ENCODE measurements at places on chromosomes 4 and X.
A peak's percentile ranks its signal among the peaks of the same experiment; 100 is the strongest.

DNA sequence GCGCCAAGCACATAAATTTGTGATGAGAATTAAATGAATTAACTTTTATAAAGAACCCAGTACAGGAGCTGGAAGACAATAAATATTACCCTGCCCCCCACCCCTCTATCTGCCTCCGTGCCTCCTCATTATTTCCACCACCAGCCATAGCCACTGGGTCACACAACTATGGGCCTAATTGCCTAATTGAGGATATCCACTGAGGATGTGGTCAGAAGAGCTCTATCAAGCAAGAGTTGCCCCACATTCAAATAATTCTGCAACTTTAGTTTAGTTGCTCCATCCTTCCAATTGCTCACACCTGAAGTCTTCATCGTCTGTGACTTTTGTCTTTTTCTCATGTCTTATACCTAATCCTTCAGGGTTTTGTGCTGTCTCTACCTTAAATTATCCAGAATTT is 9.5 kb upstream of the CXCL8 start:
- DNase-seq: no peak

- no peak for DNase-seq
These were observed 38.5 kb upstream of the PRSS48 start for GRCh38 chr4:151238477-151238876.

DNA sequence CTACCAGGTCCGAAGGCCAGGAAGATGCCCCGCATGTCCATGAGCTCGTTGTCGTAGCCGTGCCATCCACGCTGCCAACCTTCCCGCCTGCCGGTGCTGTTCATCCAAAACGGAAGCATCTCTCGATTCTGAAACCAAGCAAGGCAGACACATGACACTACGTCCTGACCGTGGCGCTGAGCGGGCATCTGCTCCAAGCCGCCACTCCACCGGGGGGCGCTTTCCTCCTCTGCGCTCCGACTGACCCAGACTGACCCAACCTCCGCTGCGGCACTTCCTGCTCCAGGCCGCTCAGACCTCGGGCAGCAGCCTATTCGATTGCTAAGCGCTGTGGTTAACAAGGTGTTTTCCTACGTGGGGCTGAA is 120.5 kb downstream of the ENPP6 start:
- peak; percentile 73 for DNase-seq

DNA sequence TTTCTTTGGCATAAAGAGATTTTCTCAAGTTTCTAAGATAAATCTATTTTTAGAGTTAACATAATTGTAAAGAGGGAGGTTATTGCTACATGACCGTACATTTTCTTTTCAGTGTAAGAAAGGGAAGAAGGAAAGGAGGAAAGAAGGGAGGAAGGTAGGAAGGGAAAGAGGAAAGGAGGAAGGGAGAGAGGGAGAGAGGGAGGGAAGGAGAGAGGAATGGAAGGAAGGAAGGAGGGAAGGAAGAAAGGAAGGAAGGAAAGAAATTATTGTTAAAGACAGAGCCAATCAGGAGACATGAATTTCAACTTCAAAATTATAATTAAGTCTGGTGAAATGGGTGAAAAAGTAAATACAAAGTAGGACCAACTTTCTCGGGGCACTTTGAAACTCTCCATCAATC is 197.6 kb downstream of the SNCA start:
- no peak for DNase-seq

GRCh38 chrX:23612846-23613245 is 54.4 kb upstream of the PRDX4 start:
- DNase-seq: no peak

GRCh38 chrX:14616836-14617235 is 87.5 kb downstream of the GLRA2 start:
- DNase-seq: no peak

DNA sequence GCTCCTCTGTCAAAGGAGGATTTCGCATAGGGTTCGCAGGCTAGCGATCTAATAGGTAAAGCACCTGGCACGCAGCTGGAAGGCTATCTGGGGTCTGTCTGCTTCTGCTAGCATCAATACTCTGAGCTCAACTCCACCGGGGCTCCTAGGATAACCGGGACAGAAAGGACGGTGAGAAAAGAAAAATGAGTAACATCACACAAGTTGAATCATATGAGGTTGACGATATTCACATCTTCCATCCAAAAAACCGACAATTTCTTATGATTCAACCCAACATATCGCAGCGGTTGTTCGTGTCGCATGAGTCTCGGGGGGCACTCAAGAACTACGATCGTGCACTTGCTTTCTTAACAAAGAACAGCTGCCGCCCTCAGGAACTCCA is 1.8 kb downstream of the PROM1 start:
- DNase-seq: no peak

- no peak for DNase-seq
These were observed 10.4 kb downstream of the L1CAM start for GRCh38 chrX:153875391-153876111.

DNA sequence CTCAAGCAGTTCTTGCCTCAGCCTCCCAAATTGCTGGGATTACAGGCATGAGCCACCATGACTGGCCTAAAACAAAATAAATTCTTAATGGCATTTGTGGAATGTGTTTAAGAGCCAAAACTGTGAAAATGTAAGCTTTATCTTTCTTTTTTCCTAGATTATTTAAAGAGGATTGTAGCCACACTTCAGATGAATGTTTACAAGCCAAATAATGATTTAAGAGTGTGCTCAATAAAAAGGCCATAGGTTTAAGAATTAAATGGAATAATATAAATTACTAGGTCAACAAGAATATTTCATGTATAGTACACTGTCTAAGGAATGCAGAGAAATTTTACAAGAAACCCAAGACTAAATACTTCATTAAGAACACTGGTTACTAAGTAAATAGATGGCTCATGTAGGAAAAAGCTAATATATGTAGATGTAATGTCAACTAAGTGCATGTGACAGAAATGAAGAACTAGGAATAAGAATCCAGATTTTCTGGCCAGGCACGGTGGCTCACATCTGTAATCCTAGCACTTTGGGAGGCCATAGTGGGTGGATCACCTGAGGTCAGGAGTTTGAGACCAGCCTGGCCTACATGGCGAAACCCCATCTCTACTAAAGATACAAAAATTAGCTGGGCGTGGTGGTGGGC is 21.3 kb upstream of the UGDH start:
- no peak for DNase-seq

- no peak for DNase-seq
These were observed 155.5 kb downstream of the RAB28 start for GRCh38 chr4:13328591-13328990.

- no peak for DNase-seq
These were observed 108.0 kb upstream of the PCDH18 start for GRCh38 chr4:137640156-137640837.

GRCh38 chr4:5881340-5881739 is 11.5 kb downstream of the CRMP1 start:
- DNase-seq: no peak

DNA sequence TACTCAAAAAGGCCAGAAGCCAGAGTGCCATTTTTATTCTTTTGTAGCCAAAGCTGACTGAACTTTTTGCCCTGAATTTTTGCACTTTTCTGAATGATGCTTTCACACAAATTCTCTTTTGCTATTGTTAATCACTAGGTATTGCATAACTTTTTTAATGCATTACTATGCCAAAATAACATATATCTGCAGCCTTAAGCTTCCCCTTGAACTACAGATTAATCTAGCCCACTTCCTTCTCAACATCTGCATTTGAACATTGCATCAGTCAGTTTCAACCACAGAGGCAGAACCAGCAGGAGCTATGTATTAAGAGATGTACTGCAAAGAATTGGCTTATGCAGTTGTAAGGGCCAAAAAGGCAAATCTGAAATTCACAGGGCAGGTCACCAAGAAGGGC is 197.6 kb upstream of the GYPA start:
- DNase-seq: no peak

DNA sequence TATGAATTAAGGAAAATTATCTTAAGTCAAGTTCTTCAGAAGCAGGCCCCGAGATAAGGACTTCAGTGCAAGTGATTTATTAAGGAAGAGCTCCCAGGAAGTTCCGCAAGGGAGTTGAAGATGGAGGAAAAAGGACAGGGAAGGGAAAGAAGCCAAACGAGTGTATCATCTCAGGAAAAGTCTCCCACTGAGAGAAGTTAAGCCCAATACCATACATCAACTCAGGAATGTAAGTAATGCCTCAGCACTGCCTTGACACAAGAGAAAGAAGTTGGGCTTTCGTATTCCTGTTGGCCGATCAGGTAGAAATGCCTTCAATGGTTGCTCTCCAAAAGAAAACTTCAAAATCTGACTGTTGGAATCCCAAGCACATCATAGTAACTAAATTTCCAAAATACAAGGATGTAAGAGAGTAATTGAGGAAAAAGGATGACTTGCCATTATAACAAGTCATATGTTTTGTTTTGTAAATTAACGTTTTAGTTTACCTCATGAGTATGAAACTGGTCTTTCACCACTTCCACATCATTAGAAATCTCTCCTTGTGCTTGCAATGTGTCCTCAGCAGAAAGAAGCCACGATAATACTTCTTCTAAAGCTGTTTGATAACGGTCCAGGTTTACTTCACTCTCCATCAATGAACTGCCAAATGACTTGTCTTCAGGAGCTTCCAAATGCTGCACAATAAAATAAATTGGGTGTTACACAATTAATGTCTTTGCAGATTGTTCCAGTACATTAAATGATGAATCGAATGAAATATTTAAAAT is 566.7 kb downstream of the DMD start:
- DNase-seq: peak; percentile 9

- DNase-seq: no peak
These were observed 5.5 kb downstream of the SAT1 start for GRCh38 chrX:23788521-23788920.

DNA sequence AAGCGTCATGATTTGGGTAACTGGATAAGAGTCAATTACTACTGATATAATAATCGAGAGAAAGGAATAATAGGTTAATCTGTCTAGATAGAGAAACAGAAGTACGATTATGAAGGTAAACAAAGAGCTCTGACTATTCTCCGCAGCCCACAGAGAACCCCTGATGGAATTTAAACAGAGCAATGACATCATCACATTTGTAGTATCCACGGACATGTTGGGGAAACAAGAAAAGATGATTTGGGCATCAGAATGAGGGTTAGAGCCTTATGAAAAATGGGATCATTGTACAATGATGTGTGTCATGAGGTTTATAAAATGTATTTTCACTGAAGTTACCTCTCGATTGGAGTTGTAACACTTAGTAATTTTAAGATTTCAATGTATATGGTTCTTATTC is 129.9 kb downstream of the DTHD1 start:
- no peak for DNase-seq

- no peak for DNase-seq
These were observed 67.1 kb upstream of the SPIN2A start for GRCh38 chrX:57204306-57204705.

DNA sequence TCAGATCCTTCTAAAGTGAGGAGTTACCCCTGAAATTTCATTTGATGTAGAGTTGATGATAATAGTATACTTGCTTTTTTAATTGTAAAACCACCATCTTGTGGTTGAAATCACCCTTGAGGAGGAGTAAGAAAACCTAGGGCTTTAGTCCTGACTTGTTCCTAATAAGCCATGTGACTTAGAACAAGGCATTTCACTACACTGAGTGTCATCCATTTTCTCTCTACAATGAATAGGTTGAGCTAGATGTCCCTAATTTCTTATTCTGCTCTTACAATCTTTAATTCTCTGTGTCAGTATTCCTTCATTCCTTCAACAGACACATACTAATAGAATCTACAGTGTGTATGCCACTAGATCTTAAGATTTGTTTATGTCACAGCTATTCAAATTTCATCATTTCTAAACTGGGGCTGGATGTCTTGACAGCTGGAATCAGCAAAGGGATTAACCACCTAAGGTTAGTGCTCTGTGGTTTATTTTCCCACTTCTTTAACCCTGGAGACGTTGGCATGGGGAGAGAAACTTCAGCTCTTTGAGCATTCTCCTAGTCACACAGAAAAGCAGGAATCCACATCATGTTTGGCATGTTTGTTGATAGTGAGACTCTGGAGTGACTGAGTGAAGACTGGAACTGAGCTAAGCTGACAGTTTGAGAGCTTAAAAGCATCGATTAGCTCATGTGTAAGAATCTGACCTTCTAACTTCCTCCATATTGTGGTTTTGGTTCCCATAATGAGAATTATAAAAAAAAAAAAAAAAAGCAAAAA is 246.3 kb downstream of the NDST4 start:
- DNase-seq: no peak

DNA sequence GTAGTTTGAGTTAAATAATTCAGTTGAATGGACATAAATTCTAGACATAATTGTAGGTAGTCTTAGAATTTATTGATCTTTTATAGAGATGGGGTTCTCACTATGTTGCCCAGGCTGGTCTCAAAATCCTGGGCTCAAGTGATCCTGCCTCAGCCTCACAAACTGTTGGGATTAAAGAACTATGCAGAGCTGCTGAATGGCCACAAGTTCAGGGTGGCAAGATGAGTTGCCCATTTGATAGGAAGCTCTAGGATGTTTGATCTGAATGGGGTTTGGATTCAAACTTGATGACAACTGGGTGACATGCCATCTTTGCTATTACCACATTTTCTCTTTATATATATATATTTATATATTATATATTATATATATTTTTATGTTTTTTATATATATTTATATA is 3.6 kb downstream of the RPL36A start:
- no peak for DNase-seq

- no peak for DNase-seq
These were observed 31.1 kb downstream of the TACC3 start for GRCh38 chr4:1752284-1753041.

DNA sequence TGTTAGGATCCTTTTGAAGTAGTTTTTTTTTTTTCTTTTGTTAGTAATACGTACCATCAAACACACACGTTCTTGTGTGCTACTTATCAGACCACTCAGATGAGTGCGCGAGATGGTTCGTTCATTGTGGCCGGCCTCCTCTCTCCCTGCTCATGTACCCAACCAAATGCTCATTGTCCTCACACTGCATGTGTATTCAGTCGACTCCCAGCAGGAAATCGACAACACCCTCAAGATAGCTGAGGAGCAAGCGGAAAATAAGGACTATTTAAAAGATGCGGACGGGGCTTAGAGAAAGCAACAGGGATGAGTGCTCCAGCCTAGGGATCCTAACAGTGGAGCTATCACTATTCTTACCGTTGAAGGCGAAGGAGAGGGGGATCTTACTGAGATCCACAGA is 72.9 kb upstream of the GUCY1A1 start:
- DNase-seq: no peak

- DNase-seq: no peak
These were observed 38.8 kb upstream of the BEX4 start for GRCh38 chrX:103175944-103176753.

GRCh38 chr4:170170861-170171260 is 81.1 kb upstream of the AADAT start:
- no peak for DNase-seq

GRCh38 chr4:155828628-155829027 is 37.4 kb downstream of the ASIC5 start:
- no peak for DNase-seq

- no peak for DNase-seq
These were observed 1.5 kb downstream of the SPANXN4 start for GRCh38 chrX:143027275-143027674.

- no peak for DNase-seq
These were observed 208.1 kb upstream of the PPP3CA start for GRCh38 chr4:101555341-101555880.

DNA sequence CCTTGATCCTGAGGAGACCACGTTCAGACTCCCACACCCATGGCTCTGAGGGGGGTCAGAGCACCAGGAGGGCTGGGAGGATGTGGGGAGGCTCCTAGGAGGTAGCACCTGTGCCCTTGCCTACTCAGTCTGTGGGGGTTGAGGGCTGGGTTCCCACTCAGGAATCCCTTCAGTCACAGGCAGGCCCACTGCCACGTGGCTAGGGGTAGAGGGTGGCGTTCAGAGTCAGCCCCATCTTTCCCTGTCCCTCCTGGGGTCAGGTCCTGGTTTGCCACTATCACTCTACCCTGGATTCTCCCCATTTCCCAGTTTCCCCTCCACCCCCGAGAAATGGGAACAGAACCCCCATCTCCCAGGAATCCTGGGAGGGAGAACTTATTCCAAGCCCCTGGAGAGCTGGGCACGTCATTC is 111.3 kb downstream of the PSAPL1 start:
- no peak for DNase-seq
